ENCODE measurements at places on chromosomes 6 and 20.

GRCh38 chr6:15461127-15461944 is 201.5 kb downstream of the DTNBP1 start:
- no peak for DNase-seq

- DNase-seq, result no peak
These were observed 15.7 kb upstream of the NHSL1 start for GRCh38 chr6:138514860-138515540.

DNA sequence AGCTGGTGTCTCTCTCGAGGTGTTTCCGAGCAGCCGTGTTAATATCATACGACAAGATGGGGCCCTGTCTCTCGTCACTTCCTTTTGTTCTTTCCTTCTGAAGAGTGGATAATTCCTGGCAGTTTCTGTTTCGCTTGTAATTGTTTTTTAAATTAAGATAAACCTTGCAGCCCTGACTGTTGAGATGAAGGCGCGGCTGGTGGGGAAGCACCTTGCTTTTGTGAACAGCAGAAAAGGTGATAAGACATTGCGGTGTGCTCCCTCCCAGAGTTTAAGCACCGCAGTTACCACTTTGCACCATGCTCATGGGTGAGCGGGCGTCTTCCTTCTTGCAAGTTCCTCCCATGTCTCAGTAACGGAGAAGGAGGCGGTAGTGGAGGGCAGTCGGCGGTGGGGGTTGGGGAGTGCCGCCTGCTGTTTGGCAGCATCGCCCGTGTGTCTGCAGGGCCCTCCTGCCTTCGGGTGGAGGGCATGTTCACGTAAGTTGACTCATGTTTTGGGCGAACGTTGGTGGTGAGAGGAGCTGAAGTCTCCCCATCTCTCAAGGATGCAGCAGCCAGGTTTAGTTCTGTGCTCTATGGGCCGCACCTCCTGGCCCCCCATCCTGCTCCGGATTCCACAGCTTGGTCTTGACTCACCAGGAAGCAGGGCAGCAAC is 345.9 kb downstream of the TAF4 start:
- DNase-seq, result no peak

DNA sequence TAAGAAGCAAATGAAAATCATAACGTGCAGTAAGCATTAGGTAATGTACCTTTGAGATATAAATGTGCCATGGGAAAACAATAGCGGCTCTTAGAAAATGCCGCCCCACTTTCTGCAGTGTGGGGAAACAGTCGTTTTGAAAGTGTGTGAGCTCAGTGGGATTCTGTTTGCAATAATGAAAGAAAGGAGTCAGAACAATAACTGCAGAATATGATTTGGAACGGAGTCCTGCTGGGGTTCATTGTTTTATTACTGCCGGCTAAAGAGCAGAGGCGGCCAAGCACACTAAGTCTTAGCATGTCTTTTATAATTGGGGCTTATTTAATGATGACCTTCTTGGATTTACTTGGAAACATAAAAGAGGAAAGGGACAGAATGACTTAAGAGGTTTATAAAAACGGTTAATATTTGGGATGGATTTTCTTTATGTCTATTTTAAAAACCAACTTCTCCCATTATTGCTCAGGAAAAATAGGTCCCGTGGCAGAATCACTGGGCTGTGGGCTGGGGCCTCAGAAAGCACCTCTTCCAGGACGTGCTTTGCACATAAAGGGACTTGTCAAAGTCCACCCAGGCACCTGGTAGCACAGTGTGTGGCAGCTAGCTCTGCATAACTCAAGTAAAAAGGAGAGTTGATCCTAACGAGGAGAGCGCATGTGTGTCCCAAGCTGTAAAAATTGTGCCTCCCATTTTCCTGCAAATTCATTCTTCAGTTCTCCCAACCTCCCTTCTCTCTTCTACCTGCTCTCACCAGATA is 44.0 kb upstream of the SLC22A16 start:
- no peak for DNase-seq
